Stimulated activated CD8-positive, alpha-beta memory T cell treated with anti-CD3 and anti-CD28 coated beads, Interleukin-4, amount 100 ng/mL, for 24 hours (primary cell): ENCODE measurements at places on chromosomes 16 and 17.

DNA sequence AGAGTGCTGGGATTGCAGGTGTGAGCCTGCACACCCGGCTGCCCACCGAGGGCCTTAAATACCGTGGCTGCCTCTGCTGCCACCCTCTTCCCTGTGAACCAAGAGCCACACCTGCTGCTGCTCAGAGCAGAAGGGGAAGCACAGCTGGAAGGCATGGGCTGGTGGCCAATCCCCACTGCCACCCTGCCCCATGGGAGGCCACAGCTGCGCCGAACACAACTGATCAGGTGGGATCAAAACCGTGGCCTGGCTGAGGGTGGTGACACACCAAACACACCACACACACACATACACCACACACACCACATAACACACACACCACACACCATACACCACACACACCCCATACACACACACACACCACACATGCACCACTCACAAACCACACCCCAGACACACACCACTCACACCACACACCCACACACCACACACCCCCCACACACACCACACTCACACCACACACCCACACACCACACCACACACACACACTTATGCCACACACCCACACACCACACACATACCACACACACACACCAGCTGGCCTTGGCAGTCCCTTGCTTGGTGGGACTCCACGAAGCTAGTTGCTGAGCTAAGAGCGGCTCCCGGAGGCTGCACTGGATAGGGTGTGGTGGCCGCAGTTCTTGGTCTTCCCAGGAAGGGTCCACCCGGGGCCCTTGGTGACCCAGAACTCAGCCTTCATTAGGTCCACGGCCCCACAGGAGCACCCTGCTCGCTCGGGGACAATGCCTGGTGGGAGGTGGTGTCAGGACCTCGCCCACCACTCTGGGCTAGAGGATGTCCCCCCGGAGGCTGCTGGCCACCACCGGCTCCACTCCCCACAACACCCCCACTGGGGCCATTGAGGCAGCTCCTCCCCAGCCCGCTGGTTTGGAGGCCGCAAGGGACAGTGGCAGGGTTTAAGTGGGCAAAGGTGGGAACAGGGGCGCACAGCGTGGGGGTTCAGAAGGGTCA, 14.9 kb downstream of the CEP131 start:
- DNase-seq, result no peak

GRCh38 chr17:34412965-34413441, 50.0 kb upstream of the CCL1 start:
- no peak for DNase-seq

GRCh38 chr16:31114468-31114867, 3.0 kb upstream of the KAT8 start:
- no peak for DNase-seq

GRCh38 chr17:6627019-6627418, 13.5 kb downstream of the KIAA0753 start:
- no peak for DNase-seq

GRCh38 chr17:38447502-38448085, 19.3 kb downstream of the ARHGAP23 start:
- DNase-seq, result no peak

GRCh38 chr17:79137015-79137788, 62.6 kb downstream of the ENGASE start:
- DNase-seq, result no peak
